ENCODE measurements at places on chromosomes 4 and X.

DNA sequence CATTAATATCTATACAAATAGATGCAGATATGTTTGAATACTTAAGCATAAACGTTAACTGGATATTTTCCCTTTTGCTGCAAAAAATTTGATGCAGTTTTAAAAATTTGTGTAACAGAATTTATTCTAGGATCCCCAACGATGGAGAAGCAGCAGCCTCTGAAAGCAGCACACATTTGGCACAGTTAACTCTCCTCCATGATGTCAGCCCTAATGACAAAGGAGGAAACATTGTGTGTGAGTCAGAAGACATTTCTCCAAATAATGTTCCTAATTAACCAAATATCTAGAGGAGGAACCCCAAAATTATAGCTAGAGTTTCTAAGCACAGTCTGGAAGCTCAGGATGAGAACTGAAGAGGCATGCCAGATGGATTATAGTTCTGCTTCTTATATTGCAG is 281.9 kb upstream of the MAD2L1 start:
- no peak for DNase-seq

DNA sequence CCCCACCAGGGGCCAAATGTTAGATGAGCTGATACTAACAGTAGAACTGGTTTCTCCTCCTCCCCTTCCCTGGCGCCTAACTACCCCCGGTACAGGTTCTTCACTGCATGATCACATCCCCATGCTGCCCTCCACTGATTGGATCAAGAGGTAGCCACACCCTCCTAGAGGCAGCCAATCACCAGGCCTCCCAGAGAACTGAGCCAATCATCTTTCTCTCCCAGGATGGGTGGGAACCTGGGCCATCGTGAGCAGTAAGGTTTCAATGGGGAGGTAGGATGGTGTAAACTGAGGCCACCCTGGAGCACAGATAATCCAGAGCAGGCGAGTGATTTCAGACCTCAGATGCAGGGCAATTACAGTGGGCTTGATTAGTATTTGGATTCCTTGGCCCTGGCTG is 64.2 kb downstream of the PPP2R2C start:
- DNase-seq: no peak

GRCh38 chrX:46461660-46462191 is 83.5 kb downstream of the ZNF674 start:
- DNase-seq: no peak

DNA sequence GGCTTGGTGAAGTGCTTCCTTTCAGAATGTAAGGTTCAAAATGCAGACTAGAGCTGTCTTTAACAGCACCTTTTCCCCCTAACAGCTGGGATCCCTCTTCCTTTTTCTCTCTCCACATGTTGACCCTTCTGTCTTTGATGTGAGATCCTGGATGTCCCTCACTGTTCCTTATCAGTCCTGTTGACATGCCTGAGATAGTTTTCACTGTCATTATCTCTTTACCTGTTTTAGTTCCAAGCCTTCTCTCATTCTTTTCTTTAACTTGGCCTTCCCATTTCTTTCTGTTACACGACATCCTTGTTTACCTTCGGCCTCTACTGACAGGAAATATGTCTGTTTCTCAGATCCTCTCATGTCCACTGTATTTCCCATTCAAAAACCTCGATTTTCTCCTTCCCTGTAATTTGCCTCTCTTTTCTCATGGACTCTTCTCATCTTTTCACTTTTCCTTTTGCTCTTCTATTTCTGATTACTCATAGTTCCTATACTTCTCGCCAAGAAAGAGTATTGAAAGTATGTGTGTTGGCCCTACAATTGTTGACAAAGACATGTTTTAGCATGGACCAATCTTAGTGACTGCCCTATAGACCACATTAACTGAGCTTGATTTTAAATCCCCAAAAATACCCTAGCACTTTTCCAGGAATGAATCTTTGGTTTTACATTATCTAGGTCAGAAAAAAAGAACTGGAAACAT is 1.2 kb upstream of the SOWAHB start:
- no peak for DNase-seq

- no peak for DNase-seq
These were observed 343.1 kb downstream of the GRID2 start for GRCh38 chr4:92646826-92647225.

GRCh38 chrX:92231391-92231790 is 452.2 kb downstream of the PCDH11X start:
- DNase-seq: no peak

GRCh38 chr4:130753926-130754325 is 1658.0 kb downstream of the C4orf33 start:
- no peak for DNase-seq

DNA sequence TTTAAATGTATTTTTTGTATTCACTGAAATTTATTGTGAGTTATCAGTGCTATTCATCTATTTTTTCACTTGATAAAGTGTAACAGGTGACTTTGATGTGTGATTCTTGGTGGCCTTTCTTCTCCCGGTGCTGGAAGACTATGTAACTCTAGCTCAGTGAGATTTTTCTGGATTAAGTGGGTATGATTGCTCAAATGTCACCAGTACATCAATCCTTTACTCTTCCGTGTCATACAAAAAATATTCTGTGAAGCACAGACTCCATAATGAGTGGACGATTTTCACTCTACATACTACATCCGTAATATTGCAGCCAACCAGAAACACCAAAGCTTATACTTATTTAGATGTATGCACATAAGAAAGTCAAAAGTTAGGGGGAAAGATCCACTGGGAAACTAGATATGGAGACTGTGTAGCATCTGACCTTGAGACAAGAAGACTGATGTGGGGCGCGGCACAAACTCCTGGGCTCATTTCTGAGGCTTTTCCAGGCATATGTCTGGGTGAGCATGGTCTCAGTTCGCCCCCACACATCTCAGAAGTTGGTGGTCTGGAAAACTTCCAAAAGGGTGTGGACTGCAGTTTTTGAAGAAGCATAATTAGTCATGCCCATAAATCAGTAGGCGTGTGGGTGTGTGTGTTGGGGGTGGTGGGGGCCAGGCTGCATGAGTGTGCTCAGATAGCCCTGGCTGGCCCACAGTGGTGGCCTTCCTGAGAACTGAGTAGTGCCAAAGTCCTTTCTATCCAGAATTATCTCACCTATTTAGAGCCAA is 53.9 kb upstream of the TENM3 start:
- DNase-seq: no peak

- no peak for DNase-seq
These were observed 534.6 kb downstream of the PPARGC1A start for GRCh38 chr4:23355258-23355657.

- DNase-seq: no peak
These were observed 324.2 kb downstream of the PCDH19 start for GRCh38 chrX:100085846-100086245.

- no peak for DNase-seq
These were observed 213.8 kb upstream of the RADX start for GRCh38 chrX:106397788-106398538.

DNA sequence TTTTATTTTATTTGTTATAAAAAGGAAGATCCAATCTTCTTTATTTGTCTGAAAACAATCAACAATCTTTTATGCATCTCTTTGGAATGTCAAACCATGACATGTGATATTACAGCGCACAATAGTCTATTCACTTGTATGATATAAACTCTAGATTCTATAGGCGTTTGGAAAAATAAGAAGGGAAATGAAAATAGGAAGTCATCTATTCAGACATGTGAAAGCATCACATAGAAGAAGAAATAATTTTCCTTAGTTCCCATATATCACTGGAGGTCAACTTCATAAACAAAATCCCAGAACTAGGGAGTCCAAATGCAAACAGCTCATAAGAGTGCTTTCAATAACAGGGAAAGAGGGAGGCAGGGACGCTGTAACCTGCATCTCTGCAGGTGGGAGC is 139.5 kb upstream of the RASGEF1B start:
- DNase-seq: no peak

DNA sequence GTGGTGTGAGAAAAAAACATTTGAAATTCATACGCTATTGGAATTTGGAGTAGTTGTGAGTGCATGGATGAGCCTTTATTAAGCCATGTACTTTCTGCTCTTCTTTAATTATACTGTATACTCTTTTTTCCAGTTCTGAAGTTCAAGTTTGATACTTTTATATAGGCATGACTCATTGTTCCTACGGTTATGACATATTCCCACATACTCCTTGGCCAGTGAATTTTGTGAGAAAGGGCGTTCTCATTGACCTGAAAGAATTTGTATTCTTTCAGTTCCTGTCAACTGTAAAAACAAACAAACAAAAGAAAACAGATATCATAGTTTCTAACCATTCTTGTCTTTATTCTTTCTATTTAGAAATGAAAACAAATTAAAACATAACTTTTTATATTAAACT is 407.3 kb downstream of the MAPK10 start:
- DNase-seq: no peak

DNA sequence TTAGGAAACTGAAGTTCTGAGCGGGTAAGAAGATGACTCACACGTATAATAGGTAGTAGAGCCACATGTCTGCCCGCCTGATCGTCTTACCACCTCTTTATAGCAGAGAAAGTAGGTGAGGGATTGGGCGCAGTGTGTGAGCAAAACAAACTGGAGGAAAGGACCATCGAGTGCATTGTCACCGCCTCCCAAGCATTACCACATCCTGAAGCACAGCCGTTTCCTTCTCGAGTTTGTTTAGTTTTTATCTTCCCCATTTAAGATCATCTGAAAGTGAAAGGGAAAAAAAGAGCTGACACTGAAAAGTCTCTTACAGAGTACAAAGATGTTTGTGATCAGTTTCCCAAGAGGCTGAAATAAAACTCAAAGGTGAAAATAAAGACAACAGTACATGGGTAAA is 14.8 kb downstream of the PDK3 start:
- DNase-seq: peak; percentile 20

DNA sequence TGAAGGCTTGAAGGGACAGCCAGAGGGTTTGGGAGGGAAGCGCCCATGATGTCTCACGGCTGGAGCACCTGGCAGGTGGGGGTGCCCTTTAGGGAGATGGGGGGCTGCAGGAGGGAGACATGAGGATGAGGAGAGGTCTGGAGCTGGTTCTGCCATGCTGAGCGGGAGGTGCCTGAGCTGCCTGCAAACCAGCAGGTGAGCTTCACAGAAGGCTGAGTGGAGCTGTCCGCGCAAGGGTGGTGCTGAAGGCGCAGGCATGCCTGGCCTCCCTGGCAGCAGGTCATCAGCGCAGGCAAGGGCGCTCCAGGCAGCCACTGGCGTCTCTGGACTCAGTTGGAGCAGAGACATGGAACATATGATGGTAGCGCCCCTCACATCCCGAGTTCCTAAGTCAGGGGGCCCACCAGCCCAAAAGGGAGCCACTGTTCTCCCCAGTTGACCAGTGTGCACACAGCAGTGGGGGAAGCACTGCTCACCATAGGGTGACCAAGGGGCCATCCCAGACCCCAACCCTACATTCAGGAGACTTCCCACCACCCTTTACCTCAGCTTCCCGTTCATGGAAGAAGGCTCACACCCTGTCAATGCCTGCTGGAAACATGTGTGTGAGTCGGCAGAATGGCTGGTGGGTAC is 25.8 kb downstream of the ADRA2C start:
- DNase-seq: no peak

GRCh38 chr4:106569146-106570031 is 200.8 kb upstream of the GIMD1 start:
- no peak for DNase-seq

DNA sequence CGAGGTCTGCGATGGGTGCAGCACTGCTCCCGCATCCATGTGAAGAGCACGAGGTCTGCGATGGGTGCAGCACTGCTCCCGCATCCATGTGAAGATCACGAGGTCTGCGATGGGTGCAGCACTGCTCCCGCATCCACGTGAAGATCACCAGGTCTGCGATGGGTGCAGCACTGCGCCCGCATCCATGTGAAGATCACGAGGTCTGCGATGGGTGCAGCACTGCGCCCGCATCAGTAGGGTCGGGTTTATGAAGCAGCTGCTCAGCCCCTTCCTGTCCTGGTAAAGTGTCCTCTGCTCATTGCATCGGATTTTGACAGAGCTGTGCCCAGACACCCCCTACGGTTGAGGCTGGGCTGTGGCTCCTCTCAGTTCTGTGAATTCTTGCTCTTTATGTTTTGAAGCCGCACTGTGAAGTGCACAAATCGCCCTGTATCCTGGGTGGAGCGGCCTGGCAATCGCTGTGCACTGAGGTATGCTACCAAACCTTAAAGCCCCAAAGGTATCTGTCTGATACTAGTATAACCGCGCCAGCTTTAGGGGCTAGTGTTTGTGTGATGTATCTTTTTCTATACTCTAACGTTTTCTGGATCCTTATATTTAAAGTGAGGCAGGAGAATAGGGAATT is 98.7 kb downstream of the CPZ start:
- DNase-seq: no peak

GRCh38 chrX:41781500-41781899 is 57.5 kb downstream of the GPR82 start:
- DNase-seq: no peak

DNA sequence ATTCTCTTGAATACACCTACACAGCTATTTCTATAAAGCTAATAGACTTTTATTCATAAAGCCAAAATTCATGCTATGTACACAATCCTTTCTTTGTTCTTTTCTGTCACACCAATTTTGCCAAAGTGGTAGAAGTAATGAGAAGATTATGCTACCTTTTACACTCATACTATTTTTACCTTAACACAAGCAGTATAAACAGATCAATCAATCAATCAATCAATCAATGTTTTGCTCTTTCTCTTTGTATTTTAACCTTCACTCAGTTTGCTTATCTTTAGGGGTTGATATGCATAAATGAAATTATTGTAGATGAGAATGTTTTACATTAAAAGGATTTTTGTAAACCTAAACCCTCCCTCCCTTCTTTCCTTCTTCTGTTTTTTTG is 878.6 kb downstream of the RAPGEF2 start:
- no peak for DNase-seq

DNA sequence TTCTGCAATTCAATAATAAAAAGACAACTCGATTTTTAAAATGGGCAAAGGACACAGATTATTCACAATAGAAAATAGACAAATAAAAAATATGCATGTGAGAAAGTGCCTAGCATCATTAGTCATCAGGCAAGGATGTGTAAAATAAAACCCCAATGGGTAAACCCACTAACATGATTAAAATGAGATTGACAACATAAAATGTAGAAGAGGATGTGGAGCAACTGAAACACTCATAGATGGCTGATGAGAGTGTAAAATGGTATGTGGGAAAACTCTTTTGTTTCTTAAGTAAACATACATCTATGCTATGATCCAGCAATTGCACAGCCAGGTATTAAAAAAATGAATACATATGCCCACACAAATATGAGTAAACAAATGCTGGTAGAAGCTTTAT is 177.6 kb downstream of the IQCM start:
- no peak for DNase-seq
